ENCODE measurements at places on chromosomes 6 and 20.

- DNase-seq = no peak
These were observed 605.5 kb downstream of the HDGFL1 start for GRCh38 chr6:23174781-23175361.

DNA sequence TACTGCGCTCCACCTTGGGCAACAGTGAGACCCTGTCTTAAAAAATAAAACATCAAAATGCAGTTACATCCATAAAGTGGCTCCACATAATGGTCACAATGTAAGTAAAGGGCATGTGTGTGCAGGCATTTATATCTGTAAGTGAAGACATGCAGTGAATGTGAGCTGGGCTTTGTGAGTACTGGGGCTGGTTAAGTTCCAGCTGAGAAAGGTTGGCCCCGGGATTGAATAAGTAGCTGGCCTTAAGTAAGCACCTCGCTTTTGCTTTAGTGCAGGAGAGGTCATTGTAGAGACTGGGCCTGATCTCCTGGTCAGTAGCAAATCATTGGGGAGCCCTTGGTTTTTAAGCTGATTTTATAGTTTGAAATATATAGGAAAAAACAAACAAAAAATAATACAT is 8.0 kb downstream of the QKI start:
- no peak for DNase-seq

GRCh38 chr6:133768656-133769295 is 120.1 kb upstream of the TCF21 start:
- DNase-seq = no peak

DNA sequence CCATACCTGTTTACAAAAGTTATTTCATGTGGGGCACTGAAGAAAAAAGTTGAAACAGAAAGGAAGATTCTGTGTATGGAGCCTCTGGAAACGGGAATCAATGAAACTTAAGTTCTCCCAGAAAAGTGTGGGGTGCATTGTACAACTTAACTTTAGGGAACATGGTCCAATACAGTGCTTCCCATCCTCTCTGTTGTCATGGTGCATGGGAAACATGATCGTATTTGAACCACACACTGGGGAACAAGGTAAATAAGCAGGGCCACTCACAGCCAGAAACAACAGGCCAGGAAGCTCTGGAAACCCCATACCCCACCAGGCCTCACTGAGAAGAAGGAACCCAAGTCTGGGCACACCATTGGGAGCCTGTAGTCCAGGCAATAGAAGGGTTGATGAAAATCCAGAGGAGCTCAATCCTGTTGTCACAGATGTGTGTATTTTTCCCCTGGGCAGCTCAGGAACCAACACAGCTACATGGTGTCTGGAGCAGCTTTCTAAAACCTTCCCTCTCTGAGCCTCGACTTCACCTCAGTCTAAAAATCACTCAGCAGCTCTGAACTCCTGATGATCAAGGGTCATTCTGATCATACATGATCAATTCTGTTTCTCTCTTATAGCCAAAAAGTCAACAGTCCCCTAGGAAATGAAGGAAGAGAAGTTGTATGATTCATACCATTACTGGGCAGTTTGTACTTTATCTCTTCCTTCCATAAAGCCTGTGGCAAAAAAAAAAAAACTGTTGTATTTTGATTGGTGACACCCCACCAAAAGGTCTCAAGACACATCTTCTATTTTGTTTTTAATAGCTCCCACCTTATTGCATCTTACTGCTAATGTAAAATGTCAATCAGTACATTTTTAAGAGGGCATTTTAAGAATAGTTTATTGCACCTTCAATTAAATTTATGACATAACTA is 198.5 kb upstream of the TAB2 start:
- no peak for DNase-seq

DNA sequence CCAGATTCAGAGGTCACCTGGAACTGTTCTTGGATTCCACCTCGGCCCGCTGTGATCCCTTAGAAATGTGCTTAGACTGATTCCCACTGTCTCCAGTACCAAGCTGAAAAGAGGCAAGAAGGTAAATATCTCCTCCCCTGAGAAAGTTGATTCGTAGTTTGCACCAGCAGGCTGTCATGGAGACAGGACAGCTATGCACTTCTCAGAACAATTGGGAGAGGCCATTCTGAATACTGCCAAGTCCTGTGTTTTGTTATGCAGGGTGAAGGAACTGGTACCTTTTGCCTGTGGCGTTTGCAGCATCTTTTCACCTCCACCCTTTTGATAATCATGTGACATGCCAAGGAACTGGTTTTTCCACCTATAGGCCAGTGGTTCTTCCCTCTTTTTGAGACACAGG is 58.2 kb upstream of the RNGTT start:
- DNase-seq = no peak

GRCh38 chr6:36699348-36699747 is 1.7 kb downstream of the RAB44 start:
- DNase-seq = peak; percentile 49

- no peak for DNase-seq
These were observed 9.0 kb upstream of the MLIP start for GRCh38 chr6:54102238-54102637.

DNA sequence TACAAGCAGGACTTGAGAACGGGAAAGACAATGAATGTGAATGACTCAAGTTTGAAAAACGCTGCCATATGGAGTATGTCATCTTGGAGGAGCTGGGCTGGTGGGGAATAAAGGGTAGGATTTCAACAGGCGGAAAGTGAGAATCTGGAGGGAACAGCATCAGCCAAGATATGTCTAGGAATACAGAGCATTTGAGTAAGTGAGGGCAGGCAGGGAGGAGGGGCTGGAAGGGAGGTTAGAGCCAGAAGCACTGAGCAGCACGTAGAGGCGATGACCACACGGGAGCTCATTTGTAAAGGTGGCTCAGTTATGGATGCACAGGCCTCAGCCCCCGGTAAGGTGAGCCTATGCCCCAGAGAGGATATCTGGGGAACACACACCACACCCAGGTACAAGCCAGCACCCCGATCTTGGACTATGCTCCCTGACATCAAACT is 115.1 kb downstream of the ZMYND8 start:
- no peak for DNase-seq

DNA sequence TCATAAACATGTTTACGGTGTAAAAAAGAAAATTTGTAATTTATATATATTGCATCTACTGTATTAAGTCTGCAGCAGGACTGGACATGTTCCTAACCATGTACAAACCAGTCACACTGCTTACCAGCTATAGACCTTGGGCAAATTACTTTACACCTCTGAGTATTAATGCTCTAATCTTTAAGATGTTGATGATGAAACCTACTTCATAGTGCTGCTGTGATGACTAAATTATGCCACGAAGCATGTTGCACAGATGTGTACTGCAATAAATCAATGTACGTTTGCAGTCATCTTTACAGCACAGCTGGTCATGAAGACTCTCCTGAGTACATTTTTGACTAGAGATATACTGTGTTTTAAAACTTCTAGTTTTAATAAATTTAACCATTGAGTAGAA is 42.6 kb downstream of the PRKN start:
- no peak for DNase-seq

DNA sequence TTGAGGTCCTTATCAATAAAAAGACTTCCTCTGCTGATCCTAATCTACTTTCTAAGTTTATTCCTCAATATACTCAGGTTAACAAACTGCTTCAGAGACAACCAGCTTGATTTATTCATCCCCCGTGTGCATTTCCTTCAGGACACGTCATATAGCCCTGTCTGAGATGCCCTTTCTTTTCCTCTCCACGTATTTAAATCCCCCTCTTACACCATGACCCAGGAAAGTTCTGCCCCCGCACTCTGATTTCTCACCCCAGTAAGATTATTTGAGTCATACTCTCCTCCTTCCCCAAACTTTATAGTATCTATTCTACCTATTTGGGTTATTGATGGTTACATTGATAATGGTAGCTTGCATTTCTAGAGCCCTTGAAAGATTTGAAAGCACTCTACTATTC is 9.8 kb upstream of the CGA start:
- no peak for DNase-seq

GRCh38 chr6:46985943-46986342 is 56.2 kb downstream of the ADGRF1 start:
- no peak for DNase-seq

- DNase-seq = no peak
These were observed 60.1 kb upstream of the ZNF184 start for GRCh38 chr6:27532820-27533538.

DNA sequence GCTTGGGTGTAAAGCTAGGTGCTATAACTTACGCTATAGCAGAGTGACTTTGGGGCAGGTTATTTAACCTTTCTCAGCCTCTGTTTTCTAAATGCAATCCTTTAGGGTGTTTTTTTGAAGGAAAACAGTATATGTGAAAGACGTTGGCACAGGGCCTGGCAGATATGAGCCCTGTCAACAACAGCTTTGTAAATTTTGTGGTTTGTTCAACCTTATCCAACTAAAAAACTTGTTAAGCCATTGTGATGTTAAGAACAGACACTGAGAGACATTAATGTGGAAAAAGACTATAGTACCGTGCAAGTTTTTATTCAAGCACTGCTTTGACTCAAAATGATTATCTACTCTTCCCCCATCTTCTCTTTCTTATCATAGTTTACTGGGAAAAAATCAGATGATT is 8.2 kb downstream of the HECA start:
- DNase-seq = no peak

All from inflammatory macrophage (primary cell).